Central memory CD4-positive, alpha-beta T cell (primary cell): ENCODE measurements at places on chromosomes 7 and 10.

DNA sequence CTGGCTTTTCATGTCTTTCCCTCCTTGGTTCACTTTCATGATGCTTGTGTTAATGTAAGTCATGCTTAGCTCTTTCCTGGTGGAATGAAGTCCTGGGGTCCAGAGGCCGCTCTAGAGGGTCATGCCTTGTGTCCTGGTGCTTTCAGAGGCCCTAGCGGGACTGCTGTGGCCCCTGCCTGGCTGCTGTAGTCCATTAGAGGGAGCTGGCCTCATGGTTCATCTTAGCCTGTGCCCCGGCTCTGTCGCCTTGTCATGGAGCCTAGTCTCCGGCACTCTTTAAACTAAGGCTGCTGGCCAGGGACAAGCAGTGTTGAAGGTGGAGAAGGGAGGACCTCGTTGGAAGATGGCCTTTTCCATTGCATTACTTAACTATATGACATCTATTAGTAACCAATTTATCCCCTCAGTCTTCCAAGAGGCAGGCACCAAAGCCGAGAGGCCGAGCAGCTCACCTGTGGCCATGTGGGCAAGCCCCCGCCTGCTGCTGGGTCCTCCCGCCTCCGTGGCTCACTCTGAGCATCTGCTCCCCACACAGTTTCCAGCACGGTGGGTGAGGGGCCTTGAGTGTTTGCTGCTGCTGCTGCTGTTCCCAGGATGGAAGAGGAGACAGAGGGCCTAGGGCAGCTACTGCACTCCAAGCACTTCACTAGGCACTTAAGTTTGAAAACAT lies 5.0 kb upstream of the NDUFB2 start:
- no peak for DNase-seq

DNA sequence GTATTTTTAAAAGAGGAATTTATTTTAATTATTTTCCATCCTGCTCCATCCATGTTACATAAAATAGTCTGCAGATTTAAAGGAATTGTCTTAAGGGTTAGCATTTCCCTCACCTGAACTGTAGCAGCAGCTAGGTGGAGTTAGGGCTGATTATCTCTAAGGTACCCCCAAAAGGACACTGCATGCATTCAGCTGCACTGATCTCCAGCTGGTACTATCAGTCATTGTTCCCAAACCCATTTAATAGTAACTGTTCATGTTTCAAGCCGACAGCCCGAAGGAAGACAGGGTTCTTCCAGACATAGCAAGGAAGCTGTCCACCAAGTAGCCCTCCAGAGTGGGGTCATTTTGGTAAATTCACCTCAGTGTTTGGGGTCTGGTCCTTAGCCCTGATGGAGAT lies 48.7 kb downstream of the FAM171A1 start:
- DNase-seq, result no peak

DNA sequence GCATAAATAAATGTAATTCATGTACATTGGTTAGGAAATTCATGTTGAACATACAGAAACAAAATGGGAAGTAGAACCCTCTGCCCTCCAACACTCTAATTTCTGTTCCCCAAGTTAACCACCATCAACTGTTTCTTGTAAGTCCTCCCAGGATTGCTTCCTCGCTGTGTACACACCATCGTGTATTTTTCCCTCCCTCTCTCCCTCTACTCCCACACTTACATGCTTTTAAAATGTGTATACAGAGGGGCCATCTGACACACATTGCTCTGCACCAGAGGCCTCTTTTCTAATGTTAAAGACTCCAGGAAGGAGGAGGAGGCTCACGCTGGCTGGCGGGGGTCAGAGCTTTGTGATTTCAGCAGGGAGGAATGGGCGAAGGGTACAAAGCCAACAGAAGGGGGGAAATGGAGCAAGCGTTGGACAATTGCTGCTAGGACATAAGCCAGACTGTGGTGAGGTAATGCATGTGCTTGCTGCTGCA lies 1.9 kb upstream of the EPHA1 start:
- no peak for DNase-seq

DNA sequence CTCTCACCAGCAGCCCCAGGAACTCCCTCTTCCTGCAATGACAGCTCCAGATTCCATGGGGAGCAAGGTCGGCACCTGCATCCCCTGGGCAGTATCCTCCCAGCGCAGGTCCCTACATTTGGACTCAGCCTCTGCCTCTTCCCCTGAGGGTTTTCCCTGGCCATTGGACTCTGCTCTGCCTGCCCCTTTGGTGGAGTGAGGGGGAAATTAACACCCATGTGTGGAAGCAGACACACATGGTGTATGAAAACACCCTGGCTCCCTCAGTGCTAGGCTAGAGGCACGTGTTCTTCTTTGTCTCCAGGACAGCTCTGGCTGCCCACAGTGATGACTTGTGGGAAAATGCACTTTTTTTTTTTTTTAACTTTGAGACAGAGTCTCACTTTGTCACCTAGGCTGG lies 8.4 kb downstream of the PRF1 start:
- DNase-seq, result no peak
